ENCODE measurements at places on chromosomes 12 and 14.

GRCh38 chr14:30573226-30573814, 14.4 kb downstream of the G2E3 start:
- DNase-seq = peak; percentile 31

DNA sequence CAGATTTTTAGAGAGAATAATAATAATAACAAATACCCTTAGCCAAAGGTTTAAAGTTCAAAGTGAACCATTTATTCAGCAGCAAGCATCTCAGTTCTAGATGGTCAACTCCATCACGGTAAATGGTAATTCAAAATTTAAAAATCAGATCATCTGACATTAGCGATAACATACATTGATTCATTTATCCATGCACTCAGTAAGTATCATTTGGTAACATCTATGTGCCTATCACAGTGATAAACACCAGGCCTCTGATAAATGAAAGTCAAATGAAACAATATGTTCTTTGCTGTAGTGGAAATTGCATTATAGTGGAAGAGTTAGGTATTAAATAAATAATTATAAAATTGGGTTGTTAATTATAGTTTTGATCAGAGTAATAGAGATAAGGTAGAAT, 108.8 kb downstream of the CNTN1 start:
- DNase-seq = no peak

DNA sequence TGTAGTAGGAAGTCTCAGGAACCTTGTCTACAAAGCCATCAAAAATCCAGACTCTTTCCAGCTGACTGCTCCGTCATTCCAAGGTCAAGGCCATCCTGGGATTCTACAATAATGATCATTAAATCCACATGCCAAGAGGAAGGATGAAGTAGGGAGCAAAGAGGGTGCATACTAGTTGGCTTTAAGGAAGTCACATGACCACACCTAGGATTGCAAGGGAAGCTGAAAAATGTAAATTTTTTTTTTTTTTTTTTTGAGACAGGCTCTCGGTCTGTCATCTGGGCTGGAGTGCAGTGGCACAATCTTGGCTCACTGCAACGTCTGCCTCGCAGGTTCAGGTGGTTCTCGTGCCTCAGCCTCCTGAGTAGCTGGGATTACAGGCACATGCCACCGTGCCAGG, 7.3 kb upstream of the MRPL42 start:
- no peak for DNase-seq

DNA sequence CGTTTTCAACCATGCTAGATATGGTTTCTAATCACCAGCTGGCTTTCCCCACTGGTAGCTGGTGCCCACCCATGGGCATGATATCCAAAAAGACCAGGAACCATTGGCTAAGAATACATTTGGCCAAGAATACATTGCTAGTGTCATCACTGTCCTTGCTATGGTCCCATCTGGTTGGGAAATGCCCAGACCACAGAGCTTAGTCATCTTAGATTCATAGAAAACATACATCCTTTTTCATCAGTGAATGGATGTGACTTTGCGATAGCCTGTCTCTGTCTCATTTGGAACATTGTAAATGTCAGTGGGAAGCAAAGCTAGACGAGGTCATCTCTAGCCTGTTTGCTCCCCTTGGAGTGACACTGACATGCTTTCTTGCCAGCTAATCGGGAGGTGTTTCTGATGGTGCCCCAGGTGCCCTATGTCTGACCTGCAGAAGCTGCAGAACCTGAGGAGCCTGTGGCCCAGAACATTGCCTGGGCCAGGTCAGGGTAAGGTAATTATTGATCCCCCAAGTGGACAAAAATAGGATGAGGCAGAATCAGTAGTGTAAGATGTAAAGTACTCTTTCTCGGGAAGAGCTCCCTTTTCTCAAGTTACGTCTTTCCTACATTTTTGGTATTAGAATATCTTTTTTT, 194.8 kb downstream of the SLC41A2 start:
- peak; percentile 29 for DNase-seq

DNA sequence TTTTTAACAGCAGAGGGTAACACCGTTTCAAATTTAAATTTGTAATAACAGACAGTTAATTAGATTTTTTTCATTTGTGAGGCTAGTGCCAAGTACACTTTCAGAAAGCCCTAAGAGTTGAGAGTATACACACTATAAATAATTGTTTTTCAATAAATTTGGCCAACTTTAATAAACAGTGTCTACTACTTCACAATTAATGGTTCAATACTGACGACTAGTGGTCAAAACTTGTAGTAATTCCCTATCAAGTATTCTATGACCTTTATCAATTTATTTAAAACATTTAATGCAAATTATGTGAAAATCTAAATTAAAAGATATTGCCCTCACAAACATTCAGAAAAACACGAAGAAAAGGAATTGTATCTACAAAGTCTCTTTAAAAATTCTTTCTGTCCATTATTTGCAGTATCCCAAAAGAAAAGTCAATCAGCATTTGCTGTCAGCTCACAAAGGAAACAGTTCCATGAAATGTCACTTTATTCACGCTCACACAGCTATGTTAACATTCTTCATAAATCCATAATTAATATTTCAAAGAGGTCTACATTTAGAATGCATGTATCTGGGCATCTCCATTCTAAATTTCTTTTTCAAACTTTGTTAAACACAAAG, 91.2 kb downstream of the CEP128 start:
- peak; percentile 3 for DNase-seq

DNA sequence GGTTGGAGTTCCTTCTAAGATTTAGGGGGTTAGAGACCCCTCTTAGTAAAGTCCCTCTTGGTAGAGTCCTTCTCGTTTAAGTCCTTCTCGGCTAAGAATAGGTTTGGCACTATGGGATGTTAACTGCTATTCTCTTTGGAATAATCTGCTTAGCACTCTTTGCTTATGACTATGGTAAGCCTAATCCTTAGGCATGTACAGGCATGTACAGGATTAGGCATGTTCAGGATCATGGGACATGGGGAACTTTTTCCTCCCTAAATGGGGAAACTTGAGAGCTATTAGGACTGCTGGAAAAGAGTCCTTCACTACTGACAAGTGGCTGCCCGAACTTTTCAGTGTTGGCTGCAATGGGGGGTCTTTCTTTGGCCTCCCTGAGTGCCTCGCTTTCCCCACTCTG, 193.3 kb downstream of the TMEM117 start:
- DNase-seq = no peak

DNA sequence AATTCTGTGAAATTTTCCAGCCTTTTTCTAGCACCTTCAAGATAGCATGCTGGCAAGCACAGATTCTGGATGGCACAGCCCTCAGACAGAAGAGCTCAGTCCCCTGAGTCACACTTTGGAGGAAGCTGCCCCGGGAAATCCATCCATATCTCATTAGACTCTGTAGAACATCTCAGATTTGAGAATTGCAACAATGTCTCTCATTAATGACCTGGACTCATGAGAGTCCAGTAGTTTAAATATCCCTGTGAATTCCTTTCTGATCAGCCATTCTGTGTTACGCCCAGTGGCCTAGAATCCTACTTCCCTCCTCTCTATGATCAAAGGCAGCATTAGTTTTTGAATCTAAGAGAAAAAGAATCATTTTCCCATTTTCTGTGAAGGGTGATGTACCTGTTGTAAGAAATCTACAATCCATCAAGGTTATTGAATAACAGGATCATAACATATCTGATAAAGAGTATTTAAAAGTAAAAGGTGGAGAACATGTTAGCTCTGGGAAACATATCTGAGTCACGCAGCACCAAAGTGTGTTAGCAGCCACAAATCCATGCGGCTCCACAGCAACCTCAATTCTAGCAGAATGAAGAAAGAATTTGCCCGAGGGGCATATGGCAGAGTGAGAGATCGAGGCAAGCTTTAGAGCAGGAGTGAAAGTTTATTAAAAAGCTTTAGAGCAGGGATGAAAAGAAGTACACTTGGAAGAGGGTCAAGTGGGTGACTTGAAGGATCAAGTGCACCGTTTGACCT, 855.6 kb upstream of the TMEM132C start:
- no peak for DNase-seq

DNA sequence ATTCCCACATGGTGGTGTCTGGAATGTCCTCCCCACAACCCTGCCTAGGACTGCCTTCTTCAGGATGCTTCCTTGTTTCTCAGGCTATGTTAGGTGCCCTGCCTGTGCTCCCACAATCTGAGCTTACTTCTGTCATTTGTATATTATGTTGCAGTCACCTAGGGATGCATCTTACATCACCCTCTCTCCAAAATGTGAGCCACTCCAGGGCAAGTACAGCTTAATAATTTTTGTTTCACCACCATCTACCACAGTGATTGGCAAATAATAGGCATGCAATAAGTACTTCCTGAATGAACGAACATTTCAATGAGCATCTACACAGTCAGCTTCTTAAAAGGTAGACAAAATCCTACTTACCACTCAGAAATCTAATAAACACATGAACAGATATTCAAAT, 37.6 kb downstream of the ZFYVE26 start:
- DNase-seq = no peak

DNA sequence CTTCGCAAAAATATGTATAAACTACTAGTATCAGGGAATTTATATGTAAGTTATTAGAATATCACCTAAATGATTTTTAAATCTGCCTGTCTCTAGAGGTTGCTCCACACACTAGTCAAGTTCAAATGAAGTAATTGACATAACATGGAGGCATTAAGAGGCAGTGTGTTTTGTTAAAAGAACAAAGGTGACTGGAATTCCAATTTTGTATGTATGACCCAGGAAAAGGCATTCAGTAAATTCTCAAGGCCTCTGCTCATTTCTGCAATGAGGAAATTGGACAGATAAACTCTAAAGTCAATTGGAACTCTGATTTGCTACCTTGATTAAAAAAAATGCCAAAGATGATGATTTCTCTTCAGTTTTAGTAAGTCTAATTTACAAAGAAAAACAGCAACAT, 117.1 kb downstream of the NAV3 start:
- DNase-seq = no peak

- DNase-seq = no peak
Measured at GRCh38 chr12:11158885-11159444, 12.0 kb upstream of the SMIM10L1 start.

DNA sequence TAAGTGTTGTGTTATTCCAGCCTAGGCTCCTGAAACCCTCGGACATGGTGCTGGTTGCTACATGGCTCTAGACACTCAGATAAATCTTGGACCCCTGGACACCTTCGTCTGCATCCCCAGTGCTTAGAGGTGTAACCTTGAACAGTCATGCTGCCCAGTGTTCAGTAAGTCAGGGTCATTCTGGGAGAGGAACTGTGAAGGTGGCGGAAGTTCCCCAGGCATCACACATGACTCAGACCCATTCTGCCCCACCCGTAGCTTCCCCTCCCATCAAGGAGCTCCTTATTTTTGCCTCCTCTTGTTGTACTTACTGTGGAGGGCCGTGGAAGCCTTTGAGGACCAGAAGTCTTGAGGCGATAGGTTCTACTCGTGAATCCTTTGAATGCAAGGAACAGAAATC, 18.1 kb upstream of the SSPN start:
- DNase-seq = no peak

DNA sequence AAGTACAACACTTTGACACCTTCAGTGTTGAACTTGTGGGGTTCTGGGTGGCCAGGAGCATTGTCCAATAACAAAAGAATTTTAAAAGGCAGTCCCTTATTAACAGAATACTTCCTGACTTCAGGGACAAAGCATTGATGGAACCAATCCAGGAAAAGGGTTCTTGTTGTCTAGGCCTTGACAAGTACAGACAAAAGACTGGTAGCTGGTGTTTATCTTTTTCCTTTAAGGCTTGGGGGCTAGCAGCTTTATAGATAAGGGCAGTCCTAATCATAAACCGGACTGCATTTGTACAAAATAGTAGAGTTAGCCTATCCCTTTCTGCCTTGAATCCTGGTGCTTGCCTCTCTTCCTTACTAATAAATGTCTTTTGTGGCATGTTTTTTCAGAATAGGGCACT, 27.4 kb downstream of the FAM177A1 start:
- no peak for DNase-seq

DNA sequence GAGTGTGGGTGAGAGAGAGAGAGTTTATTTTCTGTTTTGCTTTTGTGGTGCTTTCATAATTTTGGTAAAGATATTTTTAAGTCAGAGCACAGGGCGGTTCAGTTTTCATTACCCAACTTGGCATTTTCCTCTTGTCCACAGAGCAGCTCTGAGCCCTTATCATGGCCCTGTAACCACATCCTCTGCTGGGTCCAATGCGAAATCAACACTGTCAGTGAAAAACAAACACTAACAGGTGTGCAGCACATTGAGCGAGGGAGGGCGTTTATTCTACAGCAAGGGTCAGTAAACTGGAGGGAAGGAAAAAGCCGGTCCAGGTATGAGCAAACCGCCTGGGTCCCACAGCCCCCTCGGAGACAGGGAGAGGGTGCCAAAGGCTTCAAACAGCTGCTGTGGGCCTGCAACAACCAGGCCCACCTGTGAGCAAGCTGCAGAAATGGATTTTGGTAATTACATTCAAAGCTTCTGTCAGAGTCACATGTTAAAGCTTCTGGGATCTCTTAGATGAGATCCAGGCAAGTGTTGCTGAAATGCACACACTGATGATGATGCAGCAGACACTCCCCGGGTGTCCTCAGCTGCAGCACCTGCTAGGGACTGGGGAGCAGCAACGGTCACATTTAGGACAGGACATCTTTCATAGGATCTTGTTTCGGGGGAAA, 132.7 kb upstream of the DYRK2 start:
- no peak for DNase-seq

DNA sequence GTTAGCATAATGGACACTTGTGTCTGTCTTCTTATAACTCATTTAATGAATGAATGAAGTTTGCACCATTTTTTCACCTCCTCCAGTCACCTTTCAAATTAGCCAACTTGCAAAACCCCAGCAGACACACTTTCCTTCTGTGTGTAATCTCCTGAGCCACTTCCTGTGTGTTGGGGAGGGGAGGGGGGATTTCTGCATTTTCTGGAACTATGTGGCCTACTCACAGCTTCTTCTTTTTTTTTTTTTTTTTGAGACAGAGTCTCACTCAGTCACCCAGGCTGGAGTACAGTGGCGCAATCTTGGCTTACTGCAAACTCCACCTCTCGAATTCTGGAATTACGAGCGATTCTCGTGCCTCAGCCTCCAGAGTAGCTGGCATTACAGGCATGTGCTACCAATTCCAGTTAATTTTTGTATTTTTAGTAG, 4.1 kb upstream of the SERPINA1 start:
- peak; percentile 52 for DNase-seq

DNA sequence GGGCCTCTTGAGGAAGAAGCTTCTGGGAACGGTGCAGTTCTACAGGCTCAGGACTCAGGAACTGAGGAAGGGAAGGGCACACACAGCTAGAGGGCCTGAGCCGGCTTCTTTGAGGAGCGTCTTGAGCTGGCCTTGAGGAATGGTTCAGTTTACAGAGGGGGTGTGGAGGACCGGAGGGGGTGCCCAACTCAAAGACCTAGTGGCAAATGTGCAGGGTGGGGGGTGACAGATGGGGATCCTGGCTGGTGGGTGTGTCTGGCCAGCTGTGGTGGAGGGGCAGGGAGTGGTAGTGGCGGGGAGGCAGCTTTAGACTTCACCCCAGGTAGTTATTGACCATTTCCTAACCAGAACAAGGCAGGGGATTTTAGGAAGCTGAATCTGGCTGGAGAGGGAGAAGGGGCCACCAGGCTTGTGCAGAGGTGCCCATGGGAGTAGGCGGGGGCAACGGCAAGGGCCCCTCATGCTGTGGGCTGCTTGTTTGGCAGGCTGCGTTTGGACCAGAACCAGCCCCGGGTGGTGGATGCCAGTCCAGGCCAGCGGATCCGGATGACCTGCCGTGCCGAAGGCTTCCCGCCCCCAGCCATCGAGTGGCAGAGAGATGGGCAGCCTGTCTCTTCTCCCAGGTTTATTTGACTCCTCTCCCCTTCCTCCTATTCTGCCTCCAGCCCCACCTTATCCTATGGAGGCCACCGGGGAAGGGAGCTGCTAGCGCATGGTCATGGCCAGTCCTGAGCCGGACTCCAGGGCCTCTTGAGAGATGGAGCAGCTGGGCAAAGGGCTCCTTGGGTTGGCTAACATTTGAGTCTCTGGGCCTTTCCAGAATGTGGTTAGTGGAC, 27.8 kb downstream of the PAPLN start:
- no peak for DNase-seq

Data from skeletal muscle cell (primary cell).